ENCODE measurements at places on chromosomes 3 and 15.

- no peak for DNase-seq
These were observed 30.1 kb upstream of the CERS3 start for GRCh38 chr15:100558771-100559254.

- no peak for DNase-seq
These were observed 683 bp downstream of the PPM1M start for GRCh38 chr3:52246264-52246620.

GRCh38 chr3:107753494-107753893 lies 230.7 kb downstream of the BBX start:
- peak; percentile 37 for DNase-seq

DNA sequence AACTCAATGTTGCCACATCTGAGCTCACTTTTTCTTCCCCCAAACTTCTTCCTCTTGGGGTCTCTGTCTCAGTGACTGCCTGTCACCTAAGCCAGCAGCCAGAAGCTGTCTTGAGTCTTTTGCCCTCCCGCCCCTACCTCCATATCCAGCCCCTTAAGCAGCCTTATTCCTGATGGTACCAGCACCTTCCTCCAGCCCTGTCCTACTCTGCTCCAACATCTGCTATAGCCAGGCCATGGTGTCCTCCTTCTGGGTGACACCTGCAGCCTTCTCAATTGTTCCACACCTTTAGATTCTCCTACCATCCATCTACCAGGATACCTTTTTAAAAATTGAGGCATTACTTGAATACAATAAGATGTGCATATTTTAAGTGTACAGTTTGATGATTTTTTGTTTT lies 53.8 kb downstream of the EPHB3 start:
- no peak for DNase-seq

DNA sequence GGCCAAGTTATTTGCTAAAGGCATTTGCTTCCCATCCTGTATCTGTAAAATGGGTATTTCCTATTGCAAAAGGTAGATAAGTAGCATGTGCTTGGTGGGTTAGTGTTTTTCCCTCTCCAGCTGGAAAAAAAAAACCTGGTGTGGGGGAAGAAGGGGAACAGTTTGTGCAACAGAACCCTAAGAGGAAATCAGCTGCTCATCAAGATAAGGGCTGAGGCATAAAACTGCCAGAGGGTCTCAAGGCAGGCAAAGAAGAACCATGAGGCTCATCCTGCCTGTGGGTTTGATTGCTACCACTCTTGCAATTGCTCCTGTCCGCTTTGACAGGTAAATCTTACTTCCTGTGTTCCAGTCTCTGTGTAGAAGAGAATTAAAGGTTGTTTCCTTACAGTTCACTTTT lies at the start of gene CPA3:
Gene CPA3, plus strand, starts transcription at position 248 of the 400 bp plus-strand sequence. Its CDS starts 12 bp downstream, at position 260.
- DNase-seq: no peak

- DNase-seq: no peak
These were observed 1362.1 kb downstream of the ROBO1 start for GRCh38 chr3:78405745-78406144.

DNA sequence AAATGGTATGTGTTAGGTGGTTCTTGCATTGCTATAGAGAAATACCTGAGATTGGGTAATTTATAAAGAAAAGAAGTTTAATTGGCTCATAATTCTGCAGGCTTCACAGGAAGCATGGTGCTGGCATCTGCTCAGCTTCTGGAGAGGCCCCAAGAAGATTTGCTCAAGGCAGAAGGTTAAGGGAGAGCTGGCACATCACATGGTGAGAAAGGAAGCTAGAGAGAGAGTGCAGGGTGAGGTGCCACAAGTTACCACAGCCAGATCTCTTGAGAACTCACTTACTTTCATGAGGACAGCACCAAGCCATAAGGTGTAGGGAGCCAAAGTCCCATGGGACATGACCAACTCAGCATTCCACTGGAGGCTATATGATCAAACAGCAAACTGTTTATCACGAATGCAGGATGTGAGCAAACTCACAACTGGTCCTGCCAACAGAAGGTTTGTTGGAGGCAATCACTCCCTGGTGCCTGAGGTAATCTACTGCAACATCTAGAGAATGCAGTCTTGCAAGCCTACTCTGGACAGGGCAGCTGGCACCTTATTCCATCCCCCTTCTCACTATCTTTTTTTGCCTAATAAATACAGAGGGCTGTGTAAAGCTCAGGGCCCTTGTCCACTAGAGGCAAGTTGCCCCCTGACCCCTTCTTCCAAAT lies 28.1 kb upstream of the CCR2 start:
- no peak for DNase-seq

GRCh38 chr15:63402498-63403253 lies 21.0 kb upstream of the CA12 start:
- DNase-seq: peak; percentile 65

DNA sequence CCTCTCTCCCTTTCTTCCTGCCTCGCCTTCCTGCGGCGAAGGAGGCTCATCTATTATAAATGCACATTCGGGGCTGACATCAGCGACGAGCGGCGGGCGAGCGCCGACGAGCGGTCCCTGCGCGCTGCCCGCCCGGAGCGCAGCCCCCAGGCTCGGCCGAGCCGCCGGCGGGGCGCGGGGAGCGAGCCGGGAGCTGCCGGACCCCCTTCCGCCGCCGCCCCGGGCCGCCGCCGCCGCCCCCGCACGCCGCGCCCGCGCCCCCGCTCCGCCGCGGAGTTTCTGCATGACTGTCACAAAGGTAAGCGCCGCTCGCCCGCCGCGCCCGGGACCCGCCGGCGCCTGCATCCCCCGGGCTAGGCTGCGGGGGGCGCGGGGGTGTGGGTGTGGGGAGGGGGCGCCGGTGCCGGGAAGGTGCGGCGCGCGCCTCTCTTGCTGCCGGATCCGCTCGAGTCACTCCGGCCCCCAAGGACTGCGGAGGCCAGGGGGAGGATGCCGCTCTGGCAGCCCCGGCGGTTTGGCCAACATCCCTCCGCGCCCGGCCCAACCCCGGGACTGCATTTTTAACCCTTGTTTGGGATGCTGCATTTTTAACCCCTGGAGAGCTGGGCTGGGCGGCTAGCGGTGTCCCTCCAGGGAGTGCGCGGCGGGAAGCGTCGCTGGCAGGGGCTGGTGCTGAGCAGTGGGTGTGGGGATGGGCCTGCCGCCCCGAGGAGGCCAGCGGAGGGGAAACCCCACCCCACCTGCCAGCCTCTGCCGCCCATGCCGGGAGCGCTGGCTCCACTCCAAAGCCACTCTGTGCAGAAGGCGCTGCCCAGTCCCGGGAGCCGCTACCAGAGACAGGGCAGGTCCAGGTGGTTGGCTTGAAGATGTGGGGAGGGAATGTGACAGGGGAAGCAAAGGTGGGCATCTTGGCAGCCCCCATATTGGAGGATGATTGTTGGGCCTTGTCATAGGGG lies at the start of gene CORO2B:
Gene CORO2B, plus strand, starts transcription at position 14 of the 956 bp plus-strand sequence. Its CDS starts 270 bp downstream, at position 284.
- DNase-seq: no peak
